ENCODE measurements at places on chromosomes 3 and 15.

GRCh38 chr15:90512981-90513380 lies 16.7 kb upstream of the CRTC3 start:
- DNase-seq, result peak; percentile 49

GRCh38 chr3:61015408-61015807 lies 235.8 kb downstream of the FHIT start:
- no peak for DNase-seq

GRCh38 chr3:159432682-159433340 lies 555.8 kb upstream of the IL12A start:
- no peak for DNase-seq

DNA sequence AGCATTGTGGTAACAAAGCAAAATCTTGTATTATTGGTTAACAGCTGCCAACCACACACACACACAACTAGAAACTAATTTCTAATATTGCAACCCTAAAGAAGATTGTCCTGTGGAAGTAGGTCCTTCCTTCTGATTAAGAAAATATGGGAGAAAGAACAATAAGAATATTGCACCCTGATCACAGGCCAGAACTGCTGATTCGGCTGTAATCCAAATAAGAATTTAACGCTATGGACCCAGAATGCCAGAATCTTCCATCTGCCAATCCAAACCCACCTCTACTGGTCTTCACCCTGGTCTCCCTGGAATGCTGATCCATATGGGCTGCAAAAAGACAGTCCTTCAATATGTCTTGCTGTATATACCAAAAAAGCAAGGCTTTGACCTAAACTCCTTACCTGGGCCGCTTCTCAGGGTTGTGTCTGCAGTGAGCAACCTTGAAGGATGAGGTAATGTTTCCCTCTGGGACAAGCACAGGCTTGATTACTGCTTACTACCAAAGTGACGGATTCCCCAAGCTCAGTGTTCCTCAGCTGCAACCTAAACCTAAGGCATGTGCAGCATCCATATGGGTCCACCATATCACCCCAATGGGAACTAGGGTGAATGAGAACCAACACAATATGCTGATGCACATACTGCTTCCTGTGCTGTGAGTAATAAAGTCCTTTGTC lies 8.0 kb downstream of the CCDC14 start:
- no peak for DNase-seq

DNA sequence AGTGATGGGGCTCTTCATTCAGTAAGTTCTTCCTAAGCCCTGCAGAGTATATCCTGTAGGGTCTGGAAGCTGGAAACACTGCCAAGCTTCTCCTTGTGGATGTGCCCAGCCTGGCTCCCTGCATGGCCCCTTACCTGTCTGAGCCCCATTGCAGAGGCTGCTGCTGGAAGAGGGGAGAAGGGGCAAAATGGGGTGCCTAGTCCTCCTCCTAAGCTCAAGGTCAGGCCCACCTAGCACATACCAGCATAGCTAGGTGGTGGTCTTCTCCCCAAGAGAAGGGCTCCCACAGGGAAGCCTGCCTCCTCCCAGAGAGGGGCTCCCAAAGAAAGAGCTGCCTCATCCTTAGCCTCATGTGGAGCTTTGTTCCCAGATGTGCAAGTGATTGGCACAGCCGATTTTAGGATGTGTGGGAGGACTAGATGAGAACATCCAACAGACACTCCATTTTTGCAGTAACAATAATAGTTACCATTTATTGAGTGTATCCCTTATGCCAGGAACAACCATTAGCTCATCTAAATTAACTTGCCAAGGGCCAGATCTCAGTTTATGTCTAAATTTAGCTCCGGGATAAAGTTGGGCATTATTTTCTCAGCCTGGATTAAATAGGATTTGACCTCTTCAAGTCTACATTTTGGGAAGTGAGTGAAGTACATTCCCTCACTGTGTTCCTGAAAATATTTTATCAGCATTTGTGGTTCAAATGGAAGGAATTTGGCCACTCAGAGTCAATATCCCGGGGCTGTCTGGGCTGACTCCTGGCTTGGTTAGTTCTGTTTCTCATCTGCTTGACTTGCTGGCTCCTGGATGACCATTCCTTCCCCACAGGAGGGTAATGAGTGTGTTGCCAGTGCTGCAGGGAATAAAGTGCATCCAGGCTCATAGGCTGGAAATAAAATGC lies 291.1 kb upstream of the ROPN1 start:
- no peak for DNase-seq

- peak; percentile 49 for DNase-seq
Observed at GRCh38 chr3:69409831-69410230, 23.9 kb upstream of the FRMD4B start.

GRCh38 chr3:49652218-49652902 lies 21.8 kb upstream of the APEH start:
- no peak for DNase-seq

GRCh38 chr3:183699238-183699947 lies 1.8 kb downstream of the YEATS2 start:
- peak; percentile 20 for DNase-seq

DNA sequence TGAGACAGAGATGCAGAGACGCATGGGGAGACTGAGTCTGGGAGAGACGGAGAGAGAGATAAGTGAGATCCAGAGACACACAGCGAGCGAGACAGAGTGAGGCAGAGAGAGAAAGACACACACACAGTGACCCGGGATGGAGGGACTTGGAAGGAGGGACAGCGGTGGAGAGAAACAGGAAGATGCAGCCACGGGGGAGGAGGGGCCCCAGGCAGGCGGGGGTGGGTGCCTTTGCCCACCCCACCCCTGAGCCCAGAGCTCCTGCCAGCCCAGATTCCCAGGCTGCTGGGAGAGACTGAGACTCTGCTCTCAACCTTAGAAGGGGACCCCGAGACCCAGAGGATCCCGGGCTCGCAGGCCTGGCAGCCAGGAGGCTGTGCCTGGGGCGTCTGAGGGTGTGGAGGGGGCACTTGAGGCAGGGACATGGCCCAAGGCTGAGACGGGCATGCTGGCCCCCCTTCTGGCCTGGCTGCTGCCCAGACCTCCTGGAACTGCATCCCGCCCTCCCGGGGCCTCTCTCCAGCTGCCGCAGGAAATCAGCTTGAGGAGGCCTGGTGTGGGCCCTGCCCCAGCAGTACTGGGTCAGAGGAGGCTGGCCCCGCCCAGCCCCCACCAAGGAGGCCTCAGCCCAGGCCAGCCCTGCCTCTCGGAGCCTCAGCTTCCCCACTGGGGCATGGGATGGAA lies 18.1 kb downstream of the H1-8 start:
- no peak for DNase-seq

- no peak for DNase-seq
Observed at GRCh38 chr3:15284121-15284889, 48.1 kb downstream of the SH3BP5 start.

- DNase-seq, result no peak
Observed at GRCh38 chr3:14208977-14209394, 30.4 kb downstream of the LSM3 start.

DNA sequence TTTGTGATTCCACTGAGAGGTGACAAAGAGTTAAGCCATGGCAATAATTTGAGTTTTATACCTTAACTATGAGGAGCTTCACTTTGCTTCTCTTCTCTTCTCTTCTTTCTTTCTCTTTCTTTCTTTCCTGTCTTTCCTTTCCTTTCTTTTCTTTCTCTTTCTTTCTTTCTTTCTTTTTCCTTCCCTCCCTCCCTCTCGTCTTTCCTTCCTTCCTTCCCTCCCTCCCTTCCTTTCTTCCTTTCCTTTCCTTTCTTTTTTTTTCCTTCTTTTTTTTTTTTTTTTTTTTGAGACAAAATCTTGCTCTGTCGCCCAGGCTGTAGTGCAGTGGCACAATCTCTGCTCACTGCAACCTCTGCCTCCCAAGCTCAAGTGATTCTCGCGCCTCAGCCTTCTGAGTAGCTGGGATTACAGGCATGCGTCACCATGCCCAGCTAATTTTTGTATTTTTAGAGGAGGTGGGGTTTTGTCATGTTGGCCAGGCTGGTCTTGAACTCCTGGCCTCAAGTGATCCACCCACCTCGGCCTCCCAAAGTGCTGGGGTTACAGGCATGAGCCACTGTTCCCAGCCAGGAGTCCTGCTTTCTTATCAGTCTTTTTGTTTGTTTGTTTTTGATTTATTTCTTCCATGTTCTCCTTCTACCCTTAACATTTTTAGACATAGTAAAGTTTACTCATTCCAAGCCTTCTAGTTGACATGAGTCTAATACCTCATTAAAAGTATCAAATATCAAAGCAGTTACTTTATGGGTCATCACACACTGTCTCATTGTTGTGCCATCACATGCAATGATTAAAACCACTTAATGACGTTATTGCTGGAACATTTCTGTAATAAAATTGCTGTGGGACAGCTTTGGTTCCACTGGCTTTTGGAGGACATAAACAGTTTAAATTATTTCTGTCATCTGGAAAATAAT lies 29.9 kb downstream of the SLC49A4 start:
- peak; percentile 49 for DNase-seq

DNA sequence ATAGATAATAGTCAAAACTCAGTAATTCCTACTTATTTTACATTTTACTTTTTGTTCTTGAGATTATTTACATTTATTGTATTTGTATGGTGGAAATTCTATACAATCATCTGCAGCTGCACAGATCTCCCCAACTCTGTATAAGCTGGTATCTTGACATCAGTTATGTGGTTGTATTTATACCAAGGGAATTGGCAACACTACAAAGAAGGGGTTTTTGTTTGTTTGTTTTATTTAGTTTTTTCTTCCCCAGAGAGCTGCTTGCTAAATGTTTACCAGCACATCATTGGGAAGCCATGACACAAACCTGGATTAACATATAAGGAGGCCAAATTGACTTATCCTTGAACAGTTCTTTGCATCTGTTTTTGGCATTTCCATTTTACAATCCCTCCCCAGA lies 389.2 kb upstream of the KCNMB2 start:
- DNase-seq, result no peak
